ENCODE measurements at places on chromosomes 3 and 15.
A peak's percentile ranks its signal among the peaks of the same experiment; 100 is the strongest.

DNA sequence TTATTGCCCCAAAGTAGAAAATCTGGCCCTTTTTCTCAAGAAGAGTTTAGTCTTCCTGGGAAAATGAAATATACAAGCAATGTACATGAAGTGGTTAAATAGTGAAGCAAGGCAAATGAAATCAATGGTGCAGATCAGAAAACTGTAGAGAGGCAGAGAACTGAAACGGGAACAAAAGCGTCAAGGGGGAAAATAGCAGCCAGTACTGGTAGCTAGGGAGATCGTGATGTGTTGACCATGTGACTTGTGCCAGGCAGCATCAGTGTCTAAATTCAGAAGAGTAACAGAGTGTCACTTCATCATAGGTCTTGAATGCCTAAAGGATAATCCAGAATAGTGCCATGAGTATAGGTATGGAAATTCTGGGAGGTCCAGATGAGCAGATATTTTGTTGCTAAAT, 163.1 kb downstream of the CHL1 start:
- DNase-seq: no peak

DNA sequence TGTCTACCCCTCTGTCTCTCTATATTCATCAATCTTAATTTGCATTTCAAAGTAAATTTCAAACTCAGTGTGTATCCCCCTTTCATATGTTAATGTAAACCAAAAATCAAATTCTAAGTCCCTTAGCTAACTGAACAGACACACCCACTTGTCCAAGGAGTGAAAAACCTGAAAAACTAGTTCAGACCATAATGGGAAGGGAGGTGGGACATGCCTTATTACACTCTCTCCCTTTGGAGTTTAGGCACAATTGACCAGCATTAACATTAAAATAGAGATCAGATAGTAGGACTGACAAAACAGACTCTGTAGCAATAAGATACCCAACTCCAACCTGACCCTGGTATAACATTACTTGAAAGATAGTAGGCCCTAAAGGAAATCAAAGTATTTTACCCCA, 247.7 kb upstream of the GADL1 start:
- no peak for DNase-seq

GRCh38 chr3:163508206-163508605, 1570.1 kb downstream of the SI start:
- no peak for DNase-seq

GRCh38 chr15:51341366-51342226, at the start of gene GLDN:
GLDN (plus strand) TSS chr15:51341655; CDS start chr15:51341685, 30 bp downstream.
- DNase-seq: no peak

DNA sequence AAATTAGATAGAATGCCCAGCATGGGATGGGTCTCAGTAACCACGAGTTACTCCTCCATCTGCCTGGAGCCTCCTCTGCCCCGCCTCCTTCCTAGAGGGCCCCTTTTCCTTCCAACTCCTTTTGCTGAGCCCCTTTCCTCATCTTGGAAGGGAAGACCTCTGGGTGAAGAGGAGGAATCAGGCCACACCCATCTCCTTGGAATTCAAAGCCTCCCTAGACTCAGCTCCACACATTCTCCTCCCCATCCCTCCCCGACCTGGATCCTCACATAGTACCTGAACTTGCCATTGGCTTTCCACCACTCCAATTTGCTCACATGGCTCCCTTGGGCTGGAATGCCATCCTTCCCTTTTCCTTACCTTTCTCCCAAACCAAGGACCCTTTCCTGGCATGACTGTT, 128.8 kb downstream of the SMAD6 start:
- no peak for DNase-seq

GRCh38 chr3:97235611-97236315, 421.4 kb downstream of the EPHA6 start:
- DNase-seq: no peak

DNA sequence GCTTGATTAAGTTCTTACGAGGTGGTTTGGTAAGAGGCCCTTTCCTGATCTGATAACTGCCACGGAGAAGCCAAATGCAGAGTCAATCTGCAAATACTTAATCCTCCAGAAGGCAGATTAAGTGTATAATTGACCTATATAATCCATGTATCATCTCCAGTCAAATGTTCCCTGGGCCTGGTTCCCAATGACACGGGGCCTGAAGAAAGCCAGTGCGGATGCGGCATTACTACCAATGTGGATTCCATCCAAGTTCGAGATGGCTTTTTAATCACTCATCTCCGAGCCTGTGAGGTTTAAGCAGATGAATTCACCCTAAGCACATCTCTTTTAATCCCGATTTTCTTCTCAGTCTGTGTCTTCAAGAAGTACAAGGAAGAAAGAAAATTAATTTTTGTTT, 60.0 kb upstream of the FEZF2 start:
- DNase-seq: no peak

- DNase-seq: no peak
Measured at GRCh38 chr15:101486696-101487459, 2.6 kb downstream of the PCSK6 start.

DNA sequence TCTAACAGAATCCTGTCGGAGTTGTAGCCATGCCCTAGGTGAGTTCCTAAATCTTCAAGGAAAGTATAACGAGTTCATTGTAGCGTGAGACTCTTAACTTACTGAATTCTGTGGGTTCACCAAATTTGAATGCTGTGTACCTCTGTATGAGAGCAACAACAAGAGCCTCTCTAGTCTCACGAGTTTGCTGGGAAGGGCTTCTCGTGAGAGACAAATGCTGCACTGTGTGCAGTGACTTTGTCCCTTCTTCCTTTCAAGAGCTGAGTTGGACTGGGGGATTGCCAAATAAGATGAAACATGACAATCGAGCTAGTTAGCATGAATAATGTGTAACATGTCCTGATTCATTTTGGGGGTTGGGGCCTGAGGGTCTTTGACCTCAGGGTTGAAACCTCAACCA, 32.2 kb downstream of the KAT2B start:
- DNase-seq: no peak

GRCh38 chr3:126851934-126852333, 131.0 kb upstream of the PLXNA1 start:
- no peak for DNase-seq

GRCh38 chr3:108125550-108126071, 34.8 kb upstream of the CD47 start:
- peak; percentile 62 for DNase-seq

- DNase-seq: no peak
Measured at GRCh38 chr3:30227571-30228301, 378.7 kb upstream of the TGFBR2 start.

DNA sequence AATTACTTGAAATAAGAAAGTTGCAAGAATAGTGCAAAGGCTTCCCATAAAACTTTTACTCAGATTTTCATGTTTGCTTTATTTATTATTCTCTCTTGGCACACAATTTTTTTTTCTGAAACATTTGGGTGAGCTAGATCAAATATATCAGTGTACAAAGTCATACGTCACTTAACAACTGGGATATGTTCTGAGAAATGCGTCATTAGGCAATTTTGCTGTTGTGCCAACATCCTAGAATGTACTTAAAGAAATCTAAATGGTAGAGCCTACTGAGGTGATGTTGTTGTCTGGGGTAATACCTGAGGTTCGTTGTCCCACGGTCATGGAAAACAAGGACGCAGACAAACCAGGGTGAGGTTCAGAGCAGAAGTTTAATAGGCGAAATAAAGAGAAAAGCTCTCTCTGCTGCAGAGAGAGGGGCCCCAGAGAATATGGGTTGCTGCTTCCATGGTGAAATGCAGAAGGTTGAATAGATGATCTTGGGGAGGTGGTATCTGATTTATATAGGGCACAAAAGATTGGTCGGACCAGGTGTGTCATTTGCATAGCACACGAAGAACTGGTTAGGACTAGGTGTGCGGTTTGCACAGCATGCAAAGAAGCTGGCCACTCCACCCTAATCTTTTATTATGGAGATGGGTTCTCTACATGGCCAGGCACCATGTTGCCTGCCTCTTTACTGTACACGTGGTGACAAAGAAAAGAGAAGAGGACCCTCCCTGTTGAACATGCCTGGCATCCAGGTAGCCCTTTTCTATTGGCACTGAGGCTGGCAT, 8.8 kb upstream of the GRAMD1C start:
- DNase-seq: no peak

GRCh38 chr3:183437061-183437460, 8.6 kb upstream of the MCF2L2 start:
- DNase-seq: no peak

DNA sequence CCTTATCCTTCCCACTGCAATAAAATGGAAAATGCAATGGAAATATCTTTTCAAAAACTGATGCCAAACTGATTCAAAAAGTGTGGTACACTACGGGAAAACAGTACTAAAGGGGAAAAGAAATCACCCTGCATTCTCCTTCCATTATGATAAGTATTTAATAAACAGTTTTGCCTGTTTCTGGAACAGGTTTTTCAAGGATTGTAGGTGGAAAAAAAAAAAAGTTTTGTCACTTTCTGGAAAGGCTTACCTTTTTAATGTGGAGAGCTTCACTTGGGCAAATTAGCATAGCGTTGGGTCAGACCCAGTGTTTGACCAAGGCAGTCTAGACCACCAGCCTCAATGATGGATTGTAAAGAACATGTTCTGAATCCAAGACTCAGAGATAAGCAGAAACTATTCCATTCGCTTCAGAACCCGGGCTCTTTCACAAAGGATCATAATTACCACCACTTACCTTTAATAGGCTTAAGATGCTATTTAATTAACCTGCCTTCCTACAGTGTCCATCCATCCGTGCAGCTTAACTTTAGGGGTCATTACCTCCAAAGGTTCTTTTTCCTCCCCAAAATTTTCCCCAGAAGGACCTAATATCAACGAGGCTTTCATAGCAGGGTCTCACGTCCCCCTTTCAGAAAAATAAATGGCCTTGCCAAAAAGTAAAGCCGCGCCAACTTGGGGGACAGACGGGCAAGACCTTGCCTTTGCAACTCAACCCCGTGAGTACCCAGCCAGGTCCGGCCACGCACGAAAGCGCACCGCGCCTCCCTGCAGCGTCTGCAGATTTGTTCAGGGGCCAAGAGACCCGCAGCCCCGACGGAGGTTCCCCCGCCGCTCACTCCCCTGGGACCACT, 1.0 kb downstream of the DCBLD2 start:
- no peak for DNase-seq

DNA sequence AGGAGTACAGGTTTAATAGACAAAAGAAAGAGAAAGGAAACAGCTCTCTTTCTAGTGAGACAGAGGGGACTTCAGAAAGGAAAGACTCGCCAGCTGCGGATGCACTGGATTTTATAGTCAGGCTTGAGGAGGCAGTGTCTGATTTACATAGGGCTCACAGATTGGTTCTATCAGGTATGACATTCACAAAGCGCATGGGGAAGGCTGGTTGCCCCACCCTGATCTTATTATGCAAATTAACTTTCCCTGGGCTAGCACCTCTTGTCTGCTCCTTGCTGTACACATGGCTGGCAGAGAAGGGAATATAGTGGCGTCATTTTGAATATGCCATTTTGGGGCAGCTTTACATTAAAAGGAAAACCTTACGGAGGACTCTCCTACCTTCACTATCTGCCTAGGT, 938.4 kb upstream of the SEMA6D start:
- DNase-seq: no peak

GRCh38 chr3:194871143-194871863, 185.6 kb downstream of the FAM43A start:
- DNase-seq: no peak

DNA sequence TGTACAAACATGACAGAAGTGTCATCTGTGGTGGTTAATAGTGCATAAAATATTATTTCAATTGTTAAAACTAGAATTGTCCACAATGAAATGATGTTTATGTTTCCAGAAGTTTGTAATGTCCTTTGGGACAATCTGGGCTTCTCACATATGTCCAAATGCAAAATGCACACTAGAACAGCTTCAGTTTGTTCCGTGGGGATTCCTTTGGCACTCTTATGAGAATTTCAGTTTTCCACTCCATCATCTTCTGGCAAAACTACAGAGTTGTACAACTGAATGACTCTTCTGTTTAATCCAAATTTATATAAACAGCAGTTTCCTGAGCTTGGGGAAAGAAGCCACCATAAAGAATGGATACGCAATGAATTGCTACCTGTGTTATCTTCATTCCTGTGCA, 2.0 kb upstream of the OR5H6 start:
- DNase-seq: no peak

DNA sequence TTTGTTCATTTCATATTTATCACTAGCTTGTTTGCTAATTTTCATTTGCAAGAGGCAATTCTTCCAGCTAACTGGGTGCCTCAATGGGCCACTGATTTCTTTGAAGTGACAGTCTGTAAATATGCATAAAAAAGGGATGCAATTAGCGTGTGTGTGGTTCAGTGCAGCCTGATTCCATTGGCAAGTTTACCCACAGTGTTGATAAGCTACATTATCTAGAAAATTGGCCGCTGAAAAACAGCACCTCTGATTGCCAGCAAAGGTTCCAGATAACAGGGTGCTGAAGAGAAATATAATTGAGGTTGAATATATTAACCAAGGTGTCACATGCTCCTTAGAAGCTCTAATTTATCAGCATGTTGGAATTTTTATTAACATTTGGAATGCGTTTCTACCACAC, 76.9 kb downstream of the SAMMSON start:
- no peak for DNase-seq

DNA sequence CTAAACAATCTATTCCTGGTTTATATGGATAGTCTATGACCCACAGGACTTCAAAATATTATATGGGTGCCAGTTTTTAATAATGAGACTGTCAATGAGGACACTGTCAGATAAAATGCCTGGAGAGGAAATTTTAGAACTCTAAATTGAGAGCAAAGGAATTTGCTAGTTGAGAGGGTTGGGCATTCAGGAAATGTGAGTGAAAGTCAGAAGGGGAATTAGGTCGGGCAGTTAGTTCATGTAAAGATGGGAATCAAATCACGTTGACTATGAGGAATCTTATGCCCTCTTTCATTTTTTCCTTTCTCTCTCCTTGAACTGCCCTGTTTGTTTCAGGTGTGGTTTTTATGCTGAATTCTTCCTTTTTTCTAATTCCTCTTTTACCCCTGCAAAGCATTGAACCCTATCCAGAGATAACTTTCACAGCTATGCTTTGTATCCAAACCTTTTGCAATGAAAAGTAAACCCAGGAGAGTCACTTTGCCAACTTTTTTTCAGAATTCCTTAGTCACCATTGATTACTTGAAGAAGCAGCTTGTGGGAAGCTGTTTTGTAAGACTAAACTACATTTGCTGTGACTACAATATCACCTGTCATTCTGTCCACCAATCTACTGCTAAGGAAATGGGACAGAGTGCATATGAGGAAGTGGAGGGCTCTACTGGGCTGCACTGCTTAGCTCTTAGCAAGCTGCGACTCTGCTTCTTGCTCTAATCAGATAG, 27.8 kb downstream of the CHP1 start:
- DNase-seq: no peak

DNA sequence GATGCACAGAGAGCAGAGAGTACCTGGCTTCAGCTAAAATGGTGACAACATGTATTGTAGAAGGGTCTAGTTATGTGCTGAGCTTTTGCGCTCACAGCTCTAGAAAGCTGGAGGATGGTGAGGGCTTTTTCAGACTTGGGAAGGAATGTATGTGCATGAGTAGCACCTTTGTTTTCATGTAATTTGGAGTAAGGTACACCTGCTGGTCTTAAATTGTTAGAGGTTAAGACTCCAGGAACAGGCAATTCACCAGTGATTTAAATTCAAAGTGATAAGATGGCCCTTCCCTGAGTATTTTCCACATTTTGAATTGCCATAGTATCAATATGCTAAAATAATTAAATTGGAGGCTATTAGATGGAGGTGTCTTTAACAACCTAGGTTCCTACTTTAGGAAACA, 436.4 kb upstream of the GOLIM4 start:
- DNase-seq: no peak

GRCh38 chr3:28726840-28727239, 378.2 kb upstream of the AZI2 start:
- no peak for DNase-seq

- DNase-seq: no peak
Measured at GRCh38 chr3:188476935-188477334, 323.0 kb downstream of the LPP start.

- no peak for DNase-seq
Measured at GRCh38 chr15:100235030-100235617, 106.7 kb downstream of the ADAMTS17 start.

All from CD4-positive, alpha-beta T cell treated with Interleukin-6 for 4 hours (primary cell).